ENCODE measurements at places on chromosomes 6 and 20. TPM values are rescaled to one million over a fixed set of nuclear protein-coding genes. Genes with fewer than 3 reads are reported as not detected.

Gene SYS1
- 20.4 TPM for total RNA-seq

Gene TCP11
- total RNA-seq = 1.9 TPM

Gene PROKR2
- 1.4 TPM for total RNA-seq

Gene CST11
- total RNA-seq = not detected

Gene CYP24A1
- total RNA-seq = not detected

Gene BEND3
- total RNA-seq = 2.0 TPM

Gene SCAND1
- 33.3 TPM for total RNA-seq

Gene ATP9A
- 267 TPM for total RNA-seq

Gene ZHX3
- total RNA-seq = 114 TPM

Gene DUSP22
- 55.6 TPM for total RNA-seq

DNA sequence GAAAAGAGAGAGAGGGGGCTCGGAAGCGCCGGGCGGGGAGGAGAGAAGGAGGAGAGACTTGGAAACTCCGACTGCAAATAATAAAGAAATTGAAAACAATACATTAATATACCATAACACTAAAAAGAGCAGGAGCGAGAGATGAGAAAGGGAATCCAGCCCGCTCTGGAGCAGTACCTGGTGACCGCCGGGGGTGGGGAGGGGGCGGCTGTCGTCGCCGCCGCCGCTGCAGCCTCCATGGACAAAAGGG is 338 bp downstream of the E2F3 start:
- no peak for DNase-seq

GRCh38 chr6:163897030-163897429 is 482.5 kb downstream of the QKI start:
- no peak for DNase-seq

DNA sequence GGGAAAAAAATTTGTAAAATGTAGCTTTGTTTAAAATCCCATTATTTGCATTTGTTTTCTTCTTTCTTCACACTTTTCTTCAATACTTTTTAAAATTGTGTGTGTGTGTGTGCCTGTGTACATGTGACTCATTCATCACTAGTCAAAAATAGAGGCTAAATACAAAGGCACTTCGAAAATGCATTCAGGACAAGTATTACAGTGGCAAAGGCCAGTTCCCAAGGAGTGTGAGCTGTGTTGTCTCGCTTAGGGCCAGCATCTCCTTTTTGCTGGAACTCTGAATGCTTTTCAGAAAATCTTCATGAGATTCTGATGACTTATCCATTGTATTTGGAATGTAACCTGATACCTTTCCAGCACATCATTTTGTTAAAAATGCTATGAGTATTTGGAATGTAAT is 288.5 kb upstream of the CNR1 start:
- no peak for DNase-seq

GRCh38 chr6:134735461-134735860 is 214.4 kb downstream of the ALDH8A1 start:
- DNase-seq = no peak

DNA sequence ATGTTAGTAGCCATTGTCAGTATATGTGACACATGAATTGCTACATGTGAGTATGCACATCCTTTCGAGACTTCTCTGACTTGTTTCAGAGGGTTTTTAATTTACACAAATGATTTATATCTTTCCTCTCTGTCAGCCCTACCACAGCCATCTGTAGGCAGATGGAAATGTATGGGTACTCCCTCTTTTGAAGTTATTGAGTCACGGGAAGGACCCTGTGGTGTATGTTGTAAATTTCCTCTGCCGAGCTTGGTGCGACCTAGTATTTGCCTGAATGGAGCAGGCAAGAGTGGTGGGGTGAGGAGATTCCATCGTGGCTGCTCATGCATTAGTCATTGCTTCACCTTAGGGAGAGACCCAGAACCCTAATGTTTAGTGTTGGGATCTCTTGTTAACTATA is 171.9 kb downstream of the JARID2 start:
- DNase-seq = no peak

GRCh38 chr20:8601542-8601912 is 467.4 kb upstream of the PLCB4 start:
- DNase-seq = no peak

GRCh38 chr20:46789339-46790028 is 80.0 kb downstream of the SLC2A10 start:
- DNase-seq = no peak

DNA sequence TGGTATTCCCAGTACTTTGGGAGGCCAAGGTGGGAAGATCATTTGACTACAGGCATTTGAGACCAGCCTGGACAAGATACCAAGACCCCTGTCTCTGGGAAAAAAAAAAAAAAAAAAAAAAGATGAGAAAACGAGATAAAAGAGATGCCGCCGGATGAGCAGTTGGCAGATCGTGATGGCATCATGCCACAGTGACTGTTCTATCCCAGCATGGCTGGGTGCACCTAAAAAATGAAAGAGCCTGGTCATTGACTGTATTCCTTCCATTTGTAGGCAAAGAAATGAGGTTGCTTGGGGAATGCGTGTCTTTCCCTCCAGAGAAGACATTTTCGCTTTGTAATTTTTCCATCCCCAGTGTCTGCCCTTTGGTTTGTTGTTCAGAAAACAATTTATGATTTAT is 12.9 kb downstream of the AKAP12 start:
- no peak for DNase-seq

- DNase-seq = no peak
Measured at GRCh38 chr20:7195704-7196103, 428.2 kb downstream of the BMP2 start.

- no peak for DNase-seq
Measured at GRCh38 chr6:123829302-123829953, 25.8 kb downstream of the NKAIN2 start.

DNA sequence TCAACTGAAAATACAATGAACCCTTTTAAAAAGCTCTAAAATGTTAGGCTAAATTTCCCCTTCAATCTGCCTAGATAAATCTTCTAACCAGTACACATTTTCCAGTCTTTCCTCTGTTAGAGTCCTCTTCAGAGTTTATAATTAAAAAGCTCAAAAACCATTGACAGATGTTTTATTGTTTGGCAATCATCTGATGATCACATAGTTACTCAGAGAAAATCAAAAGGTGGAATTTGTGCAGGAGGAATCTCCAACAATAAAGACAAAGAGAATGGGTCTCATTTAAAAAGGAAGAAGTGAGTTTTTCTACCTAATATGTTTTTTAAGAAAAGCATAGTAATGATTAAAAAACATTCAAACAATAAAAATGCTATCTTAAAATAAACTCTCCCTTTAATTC is 3.1 kb downstream of the TRAPPC3L start:
- DNase-seq = no peak

DNA sequence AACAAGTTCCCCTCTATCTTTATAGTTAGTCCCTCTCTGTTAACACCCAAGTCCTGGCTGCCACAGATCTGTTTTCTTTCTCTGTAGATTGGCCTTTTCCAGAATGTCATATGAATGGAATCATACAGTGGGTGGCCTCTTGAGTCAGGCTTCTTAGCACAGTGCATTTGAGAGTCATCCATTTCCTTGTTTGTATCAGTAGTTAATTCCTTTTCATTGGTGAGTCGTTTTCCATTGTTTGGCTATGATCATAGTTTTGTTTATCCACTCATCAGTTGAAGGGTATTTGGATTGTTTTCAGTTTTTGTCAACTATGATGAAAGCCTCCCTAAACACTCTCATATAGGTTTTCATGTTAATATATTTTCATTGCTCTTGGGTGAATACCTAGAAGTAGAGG is 248.3 kb downstream of the ARID1B start:
- no peak for DNase-seq

- DNase-seq = no peak
Measured at GRCh38 chr6:129498541-129498940, 211.4 kb downstream of the ARHGAP18 start.

GRCh38 chr20:36017048-36017951 is 48.9 kb downstream of the CNBD2 start:
- DNase-seq = no peak

DNA sequence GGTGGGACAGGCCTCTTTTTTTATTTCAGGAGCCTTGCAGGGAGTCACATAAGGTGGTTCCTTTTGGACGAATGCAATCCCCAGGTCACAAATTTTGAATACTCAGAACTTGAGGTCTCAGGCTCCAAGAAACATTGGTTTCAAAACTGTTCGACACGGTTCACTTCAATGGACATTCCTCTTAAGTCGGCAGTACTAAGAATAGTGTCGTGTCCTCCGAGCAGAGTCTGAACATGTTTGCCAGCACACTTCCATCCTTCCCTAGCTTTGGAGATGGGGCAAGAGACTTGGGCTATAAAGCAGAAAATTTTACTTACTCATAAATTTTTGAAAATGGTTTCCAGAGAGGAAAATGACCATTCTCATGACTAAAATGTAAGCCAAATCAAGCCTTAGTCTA is 265.4 kb downstream of the THBS2 start:
- DNase-seq = no peak

- DNase-seq = no peak
Measured at GRCh38 chr6:139655783-139656705, 281.6 kb upstream of the CITED2 start.

DNA sequence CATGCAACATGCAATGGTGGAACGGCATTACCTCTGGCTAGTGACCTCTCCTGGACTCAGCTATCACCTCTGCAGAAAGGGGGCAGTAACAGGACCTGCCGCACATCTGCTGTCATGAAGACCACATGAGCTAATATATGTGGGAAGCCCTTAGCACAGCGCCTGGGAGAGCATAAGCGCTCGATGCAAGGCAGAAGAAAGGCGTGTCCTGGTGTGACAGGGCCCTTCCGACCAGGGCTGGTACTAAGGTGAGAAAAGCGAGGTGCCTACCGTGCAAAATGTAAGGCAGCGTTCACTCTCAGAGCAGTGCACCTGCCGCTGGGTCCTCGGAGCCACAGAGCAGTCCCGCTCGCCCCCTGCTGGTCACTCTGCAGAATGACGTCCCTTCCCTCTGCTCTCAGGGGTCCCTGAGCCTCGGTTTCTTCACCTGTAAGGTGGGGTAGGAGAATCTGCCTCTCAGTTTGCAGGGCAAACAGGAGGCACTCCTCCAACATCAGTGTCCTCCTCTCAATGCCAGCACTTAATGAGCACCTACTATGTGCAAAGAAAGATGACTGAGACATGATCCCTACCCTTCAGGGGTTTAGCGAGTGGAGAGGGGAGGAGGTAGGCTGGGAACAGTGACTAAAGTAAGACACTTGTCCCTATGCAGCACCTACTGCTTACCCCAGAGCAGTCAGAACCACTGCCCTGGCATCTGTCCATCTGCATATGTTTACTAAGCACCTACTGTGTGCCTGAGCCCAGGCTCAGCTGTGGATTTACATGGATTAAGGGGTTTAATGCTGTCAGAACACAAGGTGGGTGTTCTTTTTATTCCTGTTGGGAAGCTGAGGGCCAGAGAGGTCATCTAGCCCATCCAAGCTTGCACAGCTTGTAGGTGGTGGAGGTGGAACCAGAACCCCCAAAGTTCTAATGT is 41.1 kb upstream of the PTGIS start:
- DNase-seq = peak; percentile 52

- no peak for DNase-seq
Measured at GRCh38 chr6:68756454-68757375, 121.6 kb downstream of the ADGRB3 start.

- DNase-seq = no peak
Measured at GRCh38 chr6:152296648-152297376, 340.4 kb downstream of the SYNE1 start.

DNA sequence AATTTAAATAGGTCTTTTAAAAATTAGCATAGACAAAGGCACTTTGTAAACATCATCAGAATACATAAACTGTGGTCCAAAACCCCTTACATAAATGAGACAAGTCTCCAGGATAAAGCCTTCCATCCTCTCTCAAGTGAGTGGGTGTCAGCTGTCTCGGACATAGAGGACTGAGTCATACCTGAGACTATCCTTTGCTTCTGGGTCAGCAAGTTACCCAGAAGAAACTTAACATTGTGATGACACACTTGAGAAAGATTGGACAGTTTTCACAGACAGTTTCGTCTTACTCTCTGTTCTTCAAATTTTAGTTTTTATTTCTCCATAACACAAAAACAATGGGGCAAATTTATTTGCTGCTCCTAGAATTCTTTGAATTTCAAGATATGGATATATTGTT is 838.0 kb downstream of the DHX35 start:
- no peak for DNase-seq

GRCh38 chr6:86936834-86937218 is 502 bp upstream of the HTR1E start:
- no peak for DNase-seq

DNA sequence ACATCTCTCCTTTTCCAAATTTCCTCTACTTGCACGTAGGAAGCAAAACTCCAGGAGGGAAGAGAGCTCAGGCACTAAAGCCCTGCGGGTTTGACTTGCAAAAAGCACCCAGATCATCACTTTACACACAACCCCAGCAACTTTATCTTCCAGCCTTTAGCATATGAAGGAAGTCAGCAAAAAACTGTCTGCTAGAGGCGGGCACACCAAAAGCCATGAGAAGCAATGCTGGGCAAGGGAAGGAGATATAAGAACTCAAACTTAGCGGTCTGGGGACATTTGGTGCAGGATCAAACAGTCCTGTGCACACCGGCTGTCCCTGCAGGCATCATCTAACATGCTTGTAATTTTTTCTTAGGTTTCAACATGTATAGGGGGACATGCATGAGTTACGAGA is 113.3 kb downstream of the JPH2 start:
- DNase-seq = no peak

DNA sequence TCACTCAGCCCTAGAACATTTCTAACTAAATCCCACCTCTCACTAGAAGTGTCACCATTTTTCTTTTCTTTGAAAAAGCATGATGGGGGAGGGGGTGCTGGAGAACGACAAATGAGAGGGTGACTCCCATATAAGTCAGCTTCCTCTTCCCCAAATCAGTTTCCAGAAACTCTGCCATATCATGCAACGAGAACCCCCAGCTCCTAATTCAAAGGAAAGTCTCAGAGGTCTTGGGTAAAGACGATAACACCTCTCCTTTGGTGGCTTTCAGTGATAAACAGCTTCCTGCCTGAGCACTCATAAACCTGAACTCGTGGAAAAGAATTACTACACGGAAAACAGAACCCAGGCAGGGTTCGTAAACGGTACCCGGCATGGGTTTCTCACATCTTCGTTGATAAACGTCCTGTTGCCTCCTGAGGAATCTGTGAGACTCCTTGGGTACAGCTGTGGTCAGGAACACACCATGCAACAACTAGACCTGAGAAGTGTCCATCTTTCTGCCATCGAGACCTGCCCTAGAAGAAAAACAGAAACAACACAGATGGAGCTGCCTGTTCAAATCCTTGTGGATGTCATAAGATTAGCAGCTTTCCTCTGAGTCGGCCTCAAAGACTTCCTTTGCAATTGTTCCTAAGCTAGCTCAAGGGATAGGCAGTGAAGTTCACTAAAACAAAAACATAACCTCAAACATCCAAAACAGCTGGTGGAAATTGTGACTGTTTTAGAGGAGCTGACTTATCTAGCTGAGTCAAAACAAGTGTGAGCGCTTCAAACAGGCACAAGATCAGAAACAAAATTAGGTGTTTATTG is 185.8 kb upstream of the PRDM1 start:
- no peak for DNase-seq
